HT1080 (cell line): ENCODE measurements at places on chromosomes 11 and 22. TPM values are rescaled to one million over a fixed set of nuclear protein-coding genes. Genes with fewer than 3 reads are reported as not detected.
A peak's percentile ranks its signal among the peaks of the same experiment; 100 is the strongest.

DNA sequence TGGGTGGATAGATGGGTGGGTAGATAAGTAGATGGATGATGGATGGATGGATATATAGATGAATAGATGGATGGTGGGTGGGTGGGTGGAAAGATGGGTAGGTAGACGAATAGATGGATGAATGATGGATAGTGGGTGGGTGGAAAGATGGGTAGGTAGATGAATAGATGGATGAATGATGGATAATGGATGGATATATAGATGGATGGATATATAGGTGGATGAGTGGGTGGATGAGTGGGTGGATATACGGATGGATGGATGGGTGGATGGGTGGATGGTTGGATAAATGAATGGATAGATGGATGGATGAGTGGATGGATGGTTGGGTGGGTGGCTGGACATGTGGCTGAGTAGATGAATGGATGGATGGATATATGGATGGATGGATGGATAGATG lies 53.1 kb upstream of the THY1 start:
- DNase-seq, result no peak

DNA sequence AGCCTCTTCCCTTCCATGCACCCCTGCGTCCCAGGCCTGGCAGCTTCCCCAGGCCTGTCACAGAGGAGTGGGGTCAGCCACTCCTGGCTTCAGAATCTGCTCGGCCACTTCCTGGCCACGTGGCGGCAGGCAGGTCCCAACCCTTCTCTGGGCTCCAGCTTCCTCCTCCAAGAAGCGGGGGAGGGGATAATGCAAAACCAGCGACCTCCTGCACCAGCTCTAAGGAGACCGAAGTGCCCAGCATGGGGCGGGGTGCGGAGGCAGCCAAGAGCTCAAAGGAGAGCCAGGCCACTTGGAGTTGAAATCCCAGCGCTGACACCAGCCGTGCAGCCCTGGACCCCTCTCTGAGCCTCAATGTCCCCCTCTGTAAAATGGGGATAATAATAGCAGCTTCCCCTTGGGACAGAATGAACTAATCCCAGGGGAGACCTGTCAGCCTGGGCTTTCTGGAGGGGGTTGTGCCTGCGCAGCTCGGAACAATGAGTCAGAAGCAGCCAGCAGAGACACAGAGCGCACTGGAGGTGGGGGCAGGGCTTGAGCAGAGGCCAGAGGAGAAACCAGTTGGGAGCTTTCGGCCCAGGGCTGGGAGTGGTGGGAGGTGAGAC lies 22.8 kb upstream of the PICK1 start:
- DNase-seq, result peak; percentile 86

GRCh38 chr11:77141034-77141433 lies 13.0 kb downstream of the MYO7A start:
- DNase-seq, result peak; percentile 25

GRCh38 chr22:20531404-20532201 lies 24.2 kb downstream of the MED15 start:
- peak; percentile 98 for DNase-seq

GRCh38 chr22:49807129-49807528 lies 20.5 kb downstream of the BRD1 start:
- no peak for DNase-seq

DNA sequence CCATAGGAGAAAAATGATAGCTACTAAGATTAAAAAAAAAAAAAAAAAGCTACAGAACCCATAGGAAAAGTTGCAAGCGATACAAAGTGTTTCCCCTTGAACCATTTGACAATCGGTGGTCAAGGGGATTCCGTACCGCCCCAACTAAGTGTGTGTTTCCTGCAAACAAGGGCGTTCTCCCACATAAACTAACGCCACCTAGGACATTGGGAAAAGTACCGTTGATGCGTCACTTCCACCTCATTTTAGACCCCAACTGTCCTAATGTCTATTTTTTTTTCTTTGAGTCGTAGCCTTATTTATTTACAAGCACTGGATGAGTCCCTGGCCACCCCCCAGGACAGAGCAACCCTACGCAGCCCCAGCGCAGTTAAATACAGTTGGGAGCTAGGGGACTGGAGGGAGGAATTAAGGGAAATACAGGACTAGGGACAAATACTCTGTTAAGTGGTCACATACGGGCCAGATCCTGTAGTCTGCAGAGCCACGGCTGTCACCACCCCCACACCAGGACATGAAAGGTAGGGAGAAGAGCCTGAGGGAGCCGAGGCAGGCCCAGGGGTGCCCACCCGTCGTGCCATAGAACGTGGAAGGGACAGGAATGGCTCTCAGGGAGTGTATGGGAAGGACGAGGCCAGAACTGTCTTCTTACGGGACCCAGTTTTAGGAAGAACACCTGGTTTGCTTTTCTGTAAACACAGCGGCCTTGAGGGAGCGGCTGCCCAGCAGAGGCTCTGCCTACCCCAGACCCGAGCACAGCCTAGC lies 19.0 kb downstream of the EIF1AD start:
- no peak for DNase-seq

DNA sequence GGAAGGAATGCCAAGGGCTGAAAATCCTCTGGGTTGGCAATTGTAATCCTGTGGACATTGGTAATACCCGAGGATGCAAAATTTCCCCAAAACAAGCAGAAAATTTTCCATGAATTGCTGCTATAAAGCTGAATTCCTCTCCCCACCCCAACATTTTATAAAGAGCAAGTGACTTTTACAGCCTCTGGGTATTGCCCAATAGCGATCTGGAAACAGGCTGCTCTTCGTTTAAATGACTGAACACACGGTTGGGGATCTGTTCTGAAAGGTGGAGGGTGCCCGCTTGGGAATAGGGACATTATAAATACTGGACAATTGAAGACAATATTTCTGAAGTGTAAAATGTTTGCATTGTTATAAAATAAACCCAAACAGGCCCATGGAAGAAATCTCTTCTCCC lies 20.6 kb downstream of the EHF start:
- DNase-seq, result no peak

DNA sequence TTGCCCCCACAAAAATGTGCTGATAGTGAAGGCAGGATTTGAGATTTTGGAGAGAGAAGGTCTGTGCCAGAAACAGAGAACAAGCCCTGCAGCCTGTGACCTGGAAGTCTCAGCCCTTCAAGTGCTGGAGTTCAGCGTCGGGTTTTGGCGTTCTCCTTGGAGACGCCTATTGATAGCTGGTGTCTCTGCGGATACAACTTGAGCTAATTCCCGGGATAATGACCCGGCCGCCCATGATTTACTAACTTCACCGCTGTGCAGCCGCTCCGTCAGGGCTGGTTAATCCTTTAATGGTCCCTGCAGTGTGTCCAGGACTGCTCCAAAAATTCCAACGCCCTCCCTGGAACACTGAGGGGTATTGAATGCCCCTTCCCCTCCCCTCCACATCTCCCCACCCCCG lies 76.6 kb downstream of the WT1 start:
- no peak for DNase-seq

- no peak for DNase-seq
Observed at GRCh38 chr11:96147186-96147585, 195.8 kb downstream of the MAML2 start.

DNA sequence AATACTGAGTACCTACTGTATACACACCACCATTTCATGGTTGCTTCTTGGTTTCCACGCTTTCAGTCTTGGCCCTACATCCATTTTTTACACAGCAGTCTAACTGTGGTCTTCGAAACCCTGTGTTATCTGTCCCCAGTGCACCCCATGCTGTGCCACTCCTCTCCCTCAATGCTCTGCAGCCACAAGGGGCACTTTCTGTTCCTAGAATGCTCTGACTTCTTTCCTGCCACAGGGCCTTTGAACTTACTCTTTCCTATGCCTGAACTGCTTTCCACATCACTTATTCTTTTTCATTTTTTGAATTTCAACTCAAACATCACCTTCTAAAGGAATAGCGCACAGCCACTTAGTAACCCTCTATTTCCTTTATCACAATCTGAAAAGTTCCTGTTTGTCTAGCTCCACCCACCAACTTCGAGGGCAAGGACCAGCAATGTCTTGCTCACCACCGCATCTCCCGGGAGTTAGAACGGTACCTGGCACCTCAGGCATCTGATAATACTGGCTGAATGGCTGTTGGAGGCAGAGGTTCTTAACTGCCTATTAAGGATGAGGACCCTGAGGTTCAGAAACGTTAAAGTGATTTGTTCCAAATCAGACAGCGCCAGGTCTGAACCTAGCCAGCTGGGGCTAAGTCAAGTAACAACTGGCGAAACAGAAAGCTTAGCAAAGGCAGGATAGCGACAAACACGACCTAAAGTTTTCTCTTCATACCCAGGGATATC lies 568 bp downstream of the ALG8 start:
- DNase-seq, result peak; percentile 41

- DNase-seq, result no peak
Observed at GRCh38 chr22:28245579-28246224, 326.6 kb upstream of the PITPNB start.

DNA sequence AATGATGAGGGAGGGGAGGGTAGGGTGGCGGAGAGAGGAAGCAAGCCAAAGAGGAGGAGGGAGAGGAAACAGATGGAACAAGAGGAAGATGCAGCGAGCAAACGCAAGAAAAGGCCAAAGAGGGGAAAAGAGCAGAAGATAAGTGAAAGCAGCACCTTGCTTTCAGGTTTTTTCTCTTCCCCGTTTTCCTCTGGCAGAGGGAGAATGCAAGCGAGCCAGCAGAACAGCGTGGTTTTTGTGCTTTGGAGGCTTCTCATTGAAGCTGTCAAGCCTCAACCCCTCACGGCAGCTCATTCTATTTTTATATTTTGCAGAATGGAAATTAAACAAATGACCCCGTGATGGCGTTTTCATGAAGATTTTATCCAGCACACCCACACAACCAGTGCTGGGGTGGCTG lies 67.1 kb upstream of the GRAMD1B start:
- no peak for DNase-seq

DNA sequence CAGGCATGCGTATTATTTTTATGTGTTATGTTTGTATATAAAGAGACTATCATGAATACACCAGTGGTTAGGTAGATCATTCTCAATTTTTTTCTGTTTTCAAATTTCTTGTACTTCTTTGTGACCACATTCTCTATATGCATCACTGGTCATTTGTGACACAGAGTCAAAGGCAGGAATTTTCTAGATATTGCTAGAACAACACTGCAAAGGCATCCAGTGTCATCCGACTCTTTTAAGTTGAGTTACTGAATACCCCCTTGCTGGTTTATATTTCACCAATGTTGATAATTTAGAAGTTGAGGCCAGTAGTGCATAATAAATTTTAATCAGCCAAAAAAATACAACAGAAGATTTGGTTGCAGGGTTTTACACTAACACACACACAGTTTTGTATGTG lies 351.8 kb downstream of the CASP12 start:
- no peak for DNase-seq

DNA sequence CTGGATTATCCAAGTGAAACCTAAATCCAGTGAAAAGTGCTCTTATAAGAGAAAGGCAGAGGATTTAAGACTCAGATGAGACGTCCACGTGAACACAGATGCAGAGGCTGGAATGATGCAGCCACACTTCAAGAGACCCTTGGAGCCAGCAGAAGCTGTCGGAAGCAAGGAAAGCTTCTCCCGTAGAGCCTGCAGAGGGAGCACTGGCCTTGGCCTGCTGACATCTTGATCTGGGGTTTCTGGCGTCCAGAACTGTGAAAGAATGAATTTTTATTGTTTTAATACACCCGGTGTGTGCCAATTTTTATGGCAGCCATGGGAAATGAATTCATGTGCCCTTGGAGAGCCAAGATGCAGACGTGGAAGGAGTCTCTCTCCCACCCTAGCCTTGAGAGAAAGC lies 407.0 kb upstream of the B3GAT1 start:
- no peak for DNase-seq

DNA sequence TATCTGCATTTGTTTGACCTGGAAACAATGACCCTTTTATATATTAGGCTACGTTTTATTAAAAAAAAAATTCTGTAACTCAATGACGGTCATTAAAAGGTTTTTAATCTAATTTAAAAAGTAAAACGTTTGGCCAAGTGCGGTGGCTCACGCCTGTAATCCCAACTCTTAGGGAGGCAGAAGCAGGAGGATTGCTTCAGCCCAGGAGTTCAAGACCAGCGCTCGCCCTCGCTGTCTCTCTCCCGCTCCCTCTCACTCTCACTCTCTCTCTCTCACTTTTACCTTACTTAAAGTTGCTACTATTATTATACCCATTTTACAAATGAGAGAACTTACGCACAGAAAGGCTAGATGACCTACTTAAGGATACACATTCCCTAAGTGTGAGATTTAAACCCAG lies 814 bp upstream of the NARS2 start:
- DNase-seq, result no peak

GRCh38 chr11:120219232-120219937 lies 8.6 kb downstream of the OAF start:
- DNase-seq, result no peak

DNA sequence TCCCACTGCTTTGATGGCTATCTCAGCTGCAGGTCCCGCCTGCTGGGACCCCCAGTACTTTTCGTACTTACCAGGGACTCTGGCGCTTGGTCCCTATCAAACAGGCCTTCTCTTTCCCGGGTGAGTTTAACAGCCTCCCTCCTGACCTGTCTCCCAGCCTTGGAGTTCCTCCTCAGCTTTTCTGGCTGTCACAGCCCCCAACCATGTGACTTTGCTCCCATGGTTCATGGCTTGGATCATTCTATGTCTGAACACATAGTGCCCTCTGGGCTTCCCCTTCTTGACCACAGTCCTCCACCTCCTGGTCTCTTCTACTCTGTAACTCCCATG lies 56.9 kb downstream of the PARVA start:
- DNase-seq, result no peak

Gene FLRT1
- total RNA-seq, result not detected in 2 replicates

Gene MCM5
- total RNA-seq, result 168 and 194 TPM in 2 replicates

Gene RIBC2
- total RNA-seq, result 1.1 and 1.2 TPM in 2 replicates

Gene UBQLNL
- 0.07 TPM in 1 of 2 replicates, not detected in the other for total RNA-seq

Gene DRICH1
- total RNA-seq, result 0.18 TPM in 1 of 2 replicates, not detected in the other

Gene FAM227A
- total RNA-seq, result 0.07 TPM in 1 of 2 replicates, not detected in the other

Gene APOA5
- total RNA-seq, result 0.23 TPM in 1 of 2 replicates, not detected in the other

Gene ZC3H12C
- 6.3 and 8.3 TPM in 2 replicates for total RNA-seq

Gene ROBO4
- 21.1 and 25.0 TPM in 2 replicates for total RNA-seq

Gene AMBRA1
- total RNA-seq, result 15.3 and 17.2 TPM in 2 replicates
